Skeletal muscle cell (primary cell): ENCODE measurements at places on chromosomes 12 and 14.

DNA sequence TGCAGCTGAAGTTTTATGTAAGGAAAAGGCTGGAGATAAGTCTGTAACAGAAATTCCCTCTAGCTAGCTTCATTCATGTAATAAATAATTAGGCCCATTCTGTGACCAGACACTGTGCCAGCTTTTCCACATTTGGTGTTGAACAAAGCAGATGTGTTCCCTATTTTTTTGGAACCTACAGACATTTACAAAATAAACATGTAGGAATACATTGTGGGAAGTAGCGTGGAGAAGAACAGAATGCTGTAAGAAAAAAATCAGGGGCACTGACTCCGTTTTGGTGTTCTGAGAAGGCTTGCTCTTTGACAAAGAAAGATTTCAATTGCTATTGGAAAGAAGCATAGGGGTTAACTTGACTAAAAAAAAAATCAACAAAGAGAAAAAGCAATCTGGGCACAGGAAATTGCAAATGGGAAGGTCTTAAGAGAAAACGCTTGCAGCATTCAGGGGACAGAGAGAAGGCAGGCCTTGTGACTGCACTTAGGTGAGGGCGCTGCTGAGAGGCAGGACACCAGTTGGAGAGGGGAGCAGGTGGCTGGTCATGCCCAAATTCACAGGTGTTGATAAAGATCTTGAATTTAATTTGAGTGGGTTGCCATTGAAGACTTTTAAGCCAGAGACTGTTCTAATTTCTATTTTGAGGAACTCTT lies 4.0 kb downstream of the FAR2 start:
- DNase-seq, result no peak

GRCh38 chr14:99729991-99730875 lies 46.1 kb downstream of the CYP46A1 start:
- no peak for DNase-seq

GRCh38 chr12:75853626-75854025 lies 177.9 kb downstream of the PHLDA1 start:
- DNase-seq, result no peak

DNA sequence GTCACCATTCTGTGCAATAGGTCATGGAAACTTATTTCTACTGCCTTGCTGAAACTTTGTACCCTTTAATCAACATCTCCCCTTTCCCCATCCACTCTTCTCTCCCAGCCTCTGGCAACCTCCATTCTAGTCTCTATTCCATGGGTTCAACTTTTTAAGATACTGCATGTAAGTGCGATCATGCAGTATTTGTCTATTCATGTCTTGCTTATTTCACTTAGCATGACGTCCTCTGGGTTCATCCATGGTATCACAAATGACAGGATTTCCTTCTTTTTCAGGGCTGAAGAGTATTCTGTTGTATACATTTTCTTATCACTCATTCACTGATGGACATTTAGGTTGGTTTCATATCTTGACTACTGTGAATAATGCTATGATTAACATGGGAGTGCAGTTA lies 222.4 kb downstream of the PAX9 start:
- no peak for DNase-seq

- no peak for DNase-seq
Observed at GRCh38 chr12:108845696-108846095, 11.7 kb downstream of the SSH1 start.

GRCh38 chr12:45051572-45052125 lies 750 bp upstream of the DBX2 start:
- no peak for DNase-seq

DNA sequence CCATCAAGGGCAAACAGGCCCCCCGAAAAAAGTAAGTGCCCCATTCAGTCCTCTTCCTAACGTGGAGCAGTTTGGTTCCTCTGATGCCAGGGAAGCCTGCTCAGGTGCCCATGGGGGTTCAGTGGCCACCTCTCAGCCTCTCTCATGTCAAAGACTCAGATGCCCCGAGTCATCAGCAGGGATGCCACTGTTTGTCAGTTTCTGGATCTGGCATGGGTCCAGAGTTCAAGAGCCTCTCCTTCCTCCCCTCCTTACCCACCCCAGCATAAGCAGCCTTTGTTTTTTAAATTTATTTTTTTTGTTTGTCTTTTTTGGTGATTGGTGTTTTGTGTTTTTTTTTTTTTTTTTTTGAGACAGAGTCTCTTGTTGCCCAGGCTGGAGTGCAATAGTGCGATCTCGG lies 11.3 kb downstream of the KMT5A start:
- no peak for DNase-seq

DNA sequence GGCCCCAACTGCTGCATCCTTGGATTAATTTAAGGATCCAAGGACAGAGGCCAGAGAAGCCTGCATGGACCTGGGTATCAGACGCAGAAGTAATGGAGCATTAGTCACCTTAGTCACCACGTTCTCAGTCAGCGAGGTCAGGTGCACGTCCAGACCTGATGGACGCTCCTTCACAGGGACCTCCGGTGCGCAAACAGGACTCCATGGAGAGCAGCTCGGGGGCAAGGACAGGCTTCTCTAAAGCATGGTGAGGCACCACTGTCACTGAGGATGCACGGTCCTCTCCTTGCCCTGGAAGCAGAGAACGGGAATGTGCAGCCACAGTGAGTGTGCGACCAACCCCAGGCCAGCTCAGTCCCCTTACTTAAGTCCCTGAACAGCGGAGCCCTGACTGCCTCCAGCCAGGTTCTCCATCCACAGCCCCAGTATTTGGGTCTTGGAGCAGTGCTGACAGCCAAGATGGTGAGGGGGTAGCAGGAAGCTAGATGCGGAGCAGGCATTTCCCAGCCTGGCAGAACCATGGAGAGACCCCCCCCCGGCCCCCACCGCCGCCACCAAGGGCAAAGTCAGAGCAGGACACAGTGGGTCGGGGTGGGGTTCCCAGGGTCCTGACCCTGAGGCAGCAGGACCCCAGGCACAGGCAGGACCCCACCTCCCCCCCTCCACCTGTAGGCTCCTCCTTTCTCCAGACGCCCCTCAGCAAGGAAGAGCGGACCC lies 253.4 kb upstream of the SFSWAP start:
- DNase-seq, result no peak

DNA sequence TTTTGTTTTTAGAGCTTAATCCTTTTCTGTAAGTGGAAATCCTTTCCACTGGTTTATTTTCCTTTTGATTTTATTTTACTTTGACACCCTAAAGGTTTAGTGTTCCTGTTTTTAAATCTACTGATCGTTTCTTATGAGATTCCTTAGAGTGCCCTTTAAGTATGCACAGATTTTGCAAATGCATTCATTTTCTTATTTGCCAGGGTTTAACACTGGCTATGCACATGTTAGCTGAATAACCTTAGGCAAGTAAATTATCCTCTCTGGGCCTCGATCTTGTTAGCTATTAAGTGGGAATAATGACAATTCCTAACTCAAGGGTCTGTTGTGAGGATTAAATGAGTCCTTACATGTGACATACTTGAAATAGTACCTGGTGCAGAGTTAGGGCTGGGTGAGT lies 136.0 kb downstream of the BICD1 start:
- no peak for DNase-seq

DNA sequence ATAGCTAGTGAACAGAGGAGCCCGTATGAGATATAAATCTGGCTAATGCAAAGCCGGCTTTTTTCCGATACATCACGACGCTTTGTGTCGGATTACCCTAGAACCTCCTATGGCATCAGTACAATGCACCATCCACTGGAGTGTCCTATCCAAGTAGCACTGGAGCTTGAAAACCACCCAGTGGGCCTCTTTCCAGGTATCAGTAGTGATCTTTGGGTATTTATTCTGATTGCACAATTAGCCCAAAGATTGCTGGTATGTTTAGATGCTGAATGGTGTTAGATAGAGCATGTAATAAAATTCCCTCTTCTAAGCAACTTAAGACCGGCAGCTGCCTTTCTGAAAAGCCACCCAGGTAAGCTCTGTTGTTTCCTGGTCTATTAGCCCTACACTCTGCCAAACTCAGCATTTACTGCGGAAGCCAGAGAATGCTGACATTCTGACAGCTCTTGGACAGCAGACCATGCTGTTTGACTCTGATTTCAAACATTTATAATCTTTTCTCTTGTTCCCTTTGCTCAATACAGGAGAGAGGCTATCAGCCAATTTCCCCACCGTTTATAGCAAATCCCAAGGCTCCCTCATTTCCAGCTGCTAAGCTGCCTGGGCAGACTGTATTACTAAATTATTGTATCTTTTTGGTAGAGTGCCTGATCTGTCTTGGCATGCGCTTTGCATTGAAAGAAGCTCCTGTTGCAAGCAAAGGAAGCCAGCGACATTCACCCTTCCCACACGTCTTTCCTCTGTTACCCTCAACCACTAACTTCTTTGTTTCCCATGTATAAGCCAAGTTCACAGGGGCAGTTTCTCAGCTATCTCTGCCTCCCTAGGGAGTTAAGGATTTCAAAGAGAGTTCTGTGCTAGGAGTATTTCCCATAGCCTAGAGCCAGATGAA lies 388.3 kb upstream of the GARIN6 start:
- DNase-seq, result no peak

- peak; percentile 67 for DNase-seq
Observed at GRCh38 chr14:71371711-71372396, 464.6 kb downstream of the PCNX1 start.

DNA sequence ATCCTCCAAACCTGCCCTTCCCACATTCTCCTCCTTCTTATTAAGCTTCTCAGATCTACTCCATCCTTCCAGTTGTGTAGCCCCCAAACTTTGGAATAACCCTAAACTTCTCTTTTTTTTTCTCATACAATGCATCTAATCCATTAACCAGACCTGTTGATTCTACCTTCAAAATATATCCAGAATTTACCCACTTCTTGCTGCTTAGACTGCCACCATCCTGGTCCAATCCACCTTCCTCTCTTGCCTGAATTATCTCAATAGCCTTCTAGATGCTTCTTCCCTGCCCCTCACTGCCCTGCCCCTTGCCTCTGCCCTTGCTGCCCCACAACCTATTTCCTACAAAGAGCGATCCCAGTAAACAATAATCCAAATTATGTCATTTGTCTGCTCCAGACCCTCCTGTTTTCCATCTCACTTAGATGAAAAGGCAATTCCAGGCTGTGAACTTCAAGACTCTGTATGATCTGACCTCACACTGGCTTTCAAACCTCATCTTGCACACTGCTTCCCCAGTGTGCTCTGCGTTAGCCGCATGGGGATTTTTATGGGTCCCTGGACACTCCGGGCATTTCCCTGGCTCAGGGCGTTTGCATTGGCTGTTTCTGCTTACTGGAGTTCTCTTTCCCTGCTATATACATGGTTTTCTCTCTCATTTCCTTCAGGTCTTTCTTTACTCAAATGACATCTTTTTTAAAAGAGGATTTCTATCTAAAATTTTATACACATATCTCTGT lies 42.6 kb upstream of the HIF1A start:
- DNase-seq, result no peak

DNA sequence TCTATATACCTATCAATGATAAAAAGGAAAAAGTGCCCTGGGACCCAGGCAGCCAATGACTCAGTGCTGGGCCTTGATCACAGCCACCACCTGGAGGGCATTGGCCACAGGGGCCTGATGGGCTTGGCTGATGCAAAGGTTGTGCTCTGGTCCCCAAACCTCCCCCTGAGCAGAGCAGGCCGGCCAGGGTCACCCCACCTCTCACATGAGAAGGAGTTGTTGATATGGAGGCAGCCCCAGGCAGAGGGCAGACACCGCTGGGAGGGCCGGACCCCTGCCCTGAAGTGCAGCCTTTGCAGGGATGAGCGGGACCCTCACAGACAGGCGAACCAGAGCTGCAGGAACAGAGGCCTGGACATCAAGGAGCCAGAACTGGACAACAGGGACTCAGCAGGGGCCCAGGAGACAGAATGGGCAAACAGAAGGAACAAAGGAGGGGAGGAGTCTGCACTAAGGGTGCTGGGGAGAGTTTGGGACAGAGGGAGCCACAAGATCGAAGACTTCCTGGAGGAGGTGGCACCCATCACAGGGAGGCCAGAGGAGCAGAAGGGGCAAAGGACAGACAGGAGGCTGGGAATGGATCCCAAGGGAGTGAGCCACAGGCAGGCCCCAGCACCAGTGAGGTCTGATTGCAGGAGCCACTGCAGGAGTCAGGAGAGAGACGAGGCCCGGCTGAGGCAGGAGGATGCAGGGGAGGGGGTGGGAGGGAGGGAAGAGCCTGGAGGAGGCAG lies 105.0 kb downstream of the TNFAIP2 start:
- DNase-seq, result no peak

DNA sequence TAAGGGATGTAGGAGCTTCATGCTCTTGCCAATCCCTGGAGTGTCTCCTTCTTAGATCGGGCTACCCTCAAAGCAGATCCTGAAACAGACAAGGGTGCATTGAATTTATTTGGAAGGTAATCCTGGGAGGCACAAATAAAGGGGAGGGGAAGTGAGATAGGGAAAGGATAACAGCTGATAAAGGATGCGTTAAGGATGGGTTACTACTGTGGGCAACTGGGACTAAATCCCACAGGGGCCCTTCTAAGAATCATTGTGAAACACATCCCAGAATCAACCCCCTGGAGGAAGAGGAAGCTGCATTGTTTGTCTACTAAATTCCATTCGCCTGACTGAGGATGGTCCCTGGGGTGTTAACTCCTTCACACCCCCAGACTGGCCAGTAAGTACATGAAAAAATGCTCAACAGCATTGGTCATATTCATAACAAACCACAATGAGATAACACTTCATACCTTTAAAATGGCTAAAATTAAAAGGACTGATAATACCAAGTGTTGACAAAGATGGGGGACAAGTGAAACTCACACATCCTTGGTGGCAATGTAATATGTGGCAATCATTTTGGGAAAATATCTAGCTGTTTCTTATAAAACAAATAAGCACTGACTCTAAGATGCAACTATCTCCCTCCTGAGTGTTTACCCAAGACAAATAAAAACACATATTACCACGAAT lies 37.0 kb upstream of the CMKLR1 start:
- no peak for DNase-seq

- DNase-seq, result no peak
Observed at GRCh38 chr14:68874746-68875155, 81.9 kb upstream of the ZFP36L1 start.

DNA sequence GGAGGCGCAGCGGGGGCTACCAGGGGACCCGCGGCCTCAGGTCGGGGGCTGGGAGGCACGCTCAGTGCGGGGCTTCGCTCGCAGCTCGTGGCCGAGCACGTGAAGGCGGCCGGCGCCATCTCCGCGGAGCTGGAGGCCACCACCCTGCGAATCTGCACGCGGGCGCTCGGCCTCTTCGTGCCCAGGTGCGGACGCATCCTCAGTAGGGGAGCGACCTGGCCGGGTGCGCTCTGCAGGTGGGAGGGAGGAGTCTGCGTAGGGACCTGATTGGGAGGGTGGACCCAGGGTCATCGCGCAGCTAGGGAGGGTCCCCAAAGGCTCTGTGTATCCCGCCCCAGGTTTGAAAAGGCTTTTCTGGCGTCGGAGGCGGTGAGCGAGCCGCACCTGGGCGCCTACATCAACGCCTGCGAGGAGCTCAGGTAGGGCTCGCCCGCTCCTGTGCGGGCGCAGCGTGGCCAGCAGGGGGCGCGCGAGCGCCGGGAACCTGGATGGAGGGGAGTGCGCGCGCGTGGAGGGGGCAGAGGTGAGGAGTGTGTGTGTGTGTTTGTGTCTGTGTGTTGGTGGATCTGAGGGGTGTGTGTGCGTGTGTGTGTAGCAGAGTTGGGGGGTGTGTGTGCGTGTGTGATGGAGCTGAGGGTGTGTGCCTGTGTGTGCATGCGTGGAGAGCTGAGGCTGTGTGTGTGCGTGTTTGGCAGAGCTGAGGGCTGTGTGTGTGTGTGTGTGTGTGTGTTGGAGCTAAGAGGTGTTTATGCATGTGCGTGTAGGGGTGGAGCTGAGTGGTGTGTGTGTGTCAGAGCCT lies 10.3 kb downstream of the EXOC3L4 start:
- no peak for DNase-seq
